Cardiac muscle cell (in vitro differentiated cells and primary cell): ENCODE measurements at places on chromosomes 7 and 10. TPM values are rescaled to one million over a fixed set of nuclear protein-coding genes. Genes with fewer than 3 reads are reported as not detected.

GRCh38 chr7:5083311-5083711, 37.7 kb downstream of the RBAK start:
- no peak for DNase-seq

Gene FRAT2
- 30.1 and 41.7 TPM in 2 replicates for polyA plus RNA-seq

GRCh38 chr10:7649673-7650300, 17.0 kb downstream of the ITIH5 start:
- DNase-seq, result no peak

GRCh38 chr10:5064656-5065055, 29.6 kb upstream of the AKR1C3 start:
- no peak for DNase-seq

DNA sequence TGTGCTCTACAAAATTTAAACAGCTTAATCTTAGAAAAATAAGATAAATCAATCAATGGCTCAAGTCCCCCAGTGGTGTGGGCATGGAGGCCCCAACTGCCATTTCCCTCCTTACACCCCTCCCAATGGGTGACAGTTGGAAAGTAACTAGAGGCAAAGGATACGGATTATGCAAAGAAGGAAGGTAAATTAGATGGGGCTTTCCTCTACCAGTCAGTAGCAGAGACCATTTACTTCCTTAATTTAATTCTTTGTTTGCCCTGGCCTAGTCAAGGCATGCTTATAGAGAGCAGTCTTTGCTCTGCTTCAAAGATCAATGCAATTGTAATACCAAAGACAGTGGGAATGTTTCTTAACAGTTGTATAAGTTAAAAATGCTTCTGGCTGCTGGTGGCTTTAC, 63.3 kb upstream of the PAPSS2 start:
- DNase-seq, result no peak

Gene CPA2
- polyA plus RNA-seq, result 0.39 TPM in 1 of 2 replicates, not detected in the other

- peak; percentile 47 for DNase-seq
Measured at GRCh38 chr7:142796501-142797390, 26.0 kb downstream of the PRSS2 start.

Gene STRIP2
- polyA plus RNA-seq, result 11.7 and 22.0 TPM in 2 replicates

DNA sequence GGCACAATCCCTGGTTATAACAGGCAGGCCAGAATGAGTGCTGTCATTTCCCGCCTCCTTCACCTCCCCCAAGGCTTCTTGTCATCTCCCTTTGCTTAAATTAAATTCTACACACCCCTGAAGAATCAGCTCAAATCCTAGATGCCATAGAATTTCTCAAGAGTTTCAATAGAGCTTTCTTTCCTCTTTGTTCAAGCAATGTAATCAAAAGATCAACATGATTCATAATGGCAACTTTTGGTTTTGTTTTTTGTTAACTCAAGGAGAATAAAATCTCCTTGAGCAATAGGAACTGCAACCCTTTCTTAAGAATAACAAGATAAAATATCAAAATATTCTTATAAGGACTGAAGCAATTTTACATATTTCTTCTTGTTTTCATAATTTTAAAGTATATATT, 180.8 kb upstream of the CDK1 start:
- no peak for DNase-seq

DNA sequence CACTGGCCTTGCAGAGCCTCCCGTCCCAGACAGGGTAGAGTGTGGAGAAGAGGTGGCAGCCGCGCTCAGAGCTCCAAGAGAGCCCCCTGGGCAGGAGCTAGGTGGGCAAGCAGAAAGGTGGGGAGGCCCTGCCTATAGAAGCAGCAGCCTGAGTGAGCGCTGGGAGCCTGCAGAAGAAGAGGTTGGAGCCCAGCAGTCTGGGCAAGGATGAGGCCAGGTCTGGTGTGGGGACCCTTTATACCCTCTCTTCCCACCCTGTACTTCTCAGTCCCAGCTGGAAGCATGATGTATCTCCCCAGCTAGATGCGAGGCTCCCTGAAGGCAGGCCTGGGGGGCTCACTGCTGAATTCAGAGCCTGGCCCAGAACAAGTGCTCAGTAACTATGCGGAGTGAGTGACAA, 44.5 kb upstream of the ZMIZ1 start:
- DNase-seq, result no peak

Gene IKZF1
- 0.19 TPM in 1 of 2 replicates, not detected in the other for polyA plus RNA-seq

DNA sequence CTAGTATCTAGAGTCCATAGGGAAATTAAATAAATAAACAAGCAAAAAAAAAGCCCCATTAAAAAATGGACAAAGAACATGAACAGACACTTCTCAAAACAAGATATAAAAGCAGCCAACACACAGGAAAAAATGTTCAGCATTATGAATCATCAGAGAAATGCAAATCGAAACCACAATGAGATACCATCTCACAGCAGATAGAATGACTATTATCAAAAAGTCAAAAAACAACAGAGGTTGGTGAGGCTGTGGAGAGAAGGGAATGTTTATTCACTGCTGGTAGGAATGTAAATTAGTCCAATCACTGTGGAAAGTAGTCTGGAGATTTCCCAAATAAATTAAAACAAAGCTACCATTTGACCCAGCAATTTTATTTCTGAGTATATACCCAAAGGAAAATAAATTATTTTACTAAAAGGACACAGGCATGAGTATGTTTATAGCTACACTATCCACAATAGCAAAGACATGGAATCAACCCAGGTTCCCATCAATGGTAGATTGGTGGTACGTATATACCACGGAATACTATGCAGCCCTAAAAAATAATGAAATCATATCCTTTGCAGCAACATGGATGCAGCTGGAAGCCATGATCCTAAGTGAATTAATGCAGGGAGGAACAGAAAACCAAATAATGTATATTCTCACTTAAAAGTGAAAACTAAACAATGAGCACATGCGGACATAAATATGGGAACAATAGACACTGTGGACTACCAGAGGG, 366.5 kb upstream of the SEMA3C start:
- peak; percentile 70 for DNase-seq

Gene PLEKHS1
- polyA plus RNA-seq, result not detected in 2 replicates

GRCh38 chr7:107224374-107225223, 55.8 kb downstream of the HBP1 start:
- DNase-seq, result no peak

Gene CDK6
- 28.7 and 38.8 TPM in 2 replicates for polyA plus RNA-seq

DNA sequence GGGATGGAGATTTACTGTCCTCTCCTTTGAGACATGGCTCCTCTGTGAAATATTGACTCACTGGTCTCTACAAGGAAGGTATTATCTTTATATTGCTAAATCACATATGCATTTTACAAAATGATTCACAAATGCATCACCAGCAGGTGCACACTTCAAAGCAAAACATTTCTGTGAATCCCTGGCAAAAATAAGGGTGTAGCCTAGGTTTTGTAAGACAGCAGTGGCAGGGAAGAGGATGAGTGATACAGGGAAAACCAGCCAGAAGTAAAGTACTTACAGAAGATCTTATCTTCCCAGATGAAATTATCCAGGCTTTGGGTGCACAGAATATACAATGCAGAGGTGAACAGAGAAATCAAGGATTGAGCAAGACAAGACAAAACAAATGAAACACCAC, 1094.6 kb downstream of the GATA3 start:
- DNase-seq, result no peak
